ENCODE measurements at places on chromosomes 12 and 14.

GRCh38 chr12:110540048-110540447 lies 37.9 kb downstream of the RAD9B start:
- DNase-seq, result no peak

DNA sequence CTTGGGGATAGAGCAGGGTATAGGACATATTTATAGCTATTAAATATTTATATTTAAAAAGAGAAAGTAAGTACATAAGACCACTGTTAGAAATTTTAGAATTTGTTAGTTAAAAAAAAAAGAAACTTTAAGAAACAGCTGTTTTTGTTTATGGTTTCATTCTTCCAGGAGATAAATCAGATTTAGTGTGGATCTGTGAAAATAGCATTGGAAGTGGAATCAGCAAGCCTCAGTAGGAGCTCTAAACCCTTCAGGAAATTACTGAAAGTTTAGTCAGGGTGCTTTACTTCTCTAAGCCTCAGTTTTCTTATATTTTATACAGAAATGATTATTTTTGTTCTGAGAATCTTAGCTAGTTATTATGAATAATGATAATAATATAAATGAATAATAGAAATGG lies 316.0 kb upstream of the NOVA1 start:
- DNase-seq, result no peak

- no peak for DNase-seq
Observed at GRCh38 chr12:62697893-62698292, 231.3 kb downstream of the MON2 start.

DNA sequence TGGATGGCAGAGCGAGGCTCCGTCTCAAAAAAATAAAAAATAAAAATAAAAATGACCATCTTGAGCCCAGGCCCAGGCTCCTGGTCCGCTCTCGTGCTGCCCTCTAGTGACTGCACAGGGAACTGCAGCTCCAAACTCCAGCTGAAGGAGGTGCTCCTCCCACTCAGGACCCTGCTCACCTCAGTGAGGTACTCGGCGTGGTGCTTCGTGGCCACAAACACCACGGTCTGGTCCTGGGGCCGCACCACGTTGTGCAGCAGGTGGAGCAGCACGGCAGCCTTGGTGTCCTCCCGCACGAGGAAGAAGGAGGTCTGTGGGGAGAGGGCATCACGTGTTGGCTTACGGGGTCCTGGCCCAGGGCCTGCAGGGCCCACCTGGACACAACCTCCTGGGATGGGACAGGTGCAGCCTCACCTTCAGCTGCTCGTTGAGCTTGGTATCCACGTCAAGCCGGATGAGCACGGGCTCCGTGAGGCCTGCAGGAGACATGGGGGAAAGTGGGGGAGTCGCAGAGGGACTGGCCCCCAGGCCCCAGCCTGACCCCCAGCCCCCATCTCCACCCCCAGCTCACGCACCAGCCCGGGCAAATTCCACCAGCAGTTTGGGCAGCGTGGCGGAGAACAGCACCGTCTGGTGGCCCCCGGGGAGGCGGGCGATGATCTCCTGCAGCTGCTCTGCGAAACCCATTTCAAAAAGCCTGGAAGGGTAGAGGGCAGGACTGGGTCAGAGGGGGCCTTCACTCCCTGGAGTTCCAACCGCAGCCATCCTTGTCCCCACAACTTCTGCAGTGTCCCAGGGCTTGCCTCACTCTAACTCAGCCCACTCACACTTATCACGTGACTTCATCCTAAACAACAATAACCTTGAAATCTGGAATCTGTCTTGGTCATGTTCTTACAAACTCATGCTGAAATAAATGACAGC lies 10.6 kb downstream of the DDX54 start:
- peak; percentile 40 for DNase-seq

DNA sequence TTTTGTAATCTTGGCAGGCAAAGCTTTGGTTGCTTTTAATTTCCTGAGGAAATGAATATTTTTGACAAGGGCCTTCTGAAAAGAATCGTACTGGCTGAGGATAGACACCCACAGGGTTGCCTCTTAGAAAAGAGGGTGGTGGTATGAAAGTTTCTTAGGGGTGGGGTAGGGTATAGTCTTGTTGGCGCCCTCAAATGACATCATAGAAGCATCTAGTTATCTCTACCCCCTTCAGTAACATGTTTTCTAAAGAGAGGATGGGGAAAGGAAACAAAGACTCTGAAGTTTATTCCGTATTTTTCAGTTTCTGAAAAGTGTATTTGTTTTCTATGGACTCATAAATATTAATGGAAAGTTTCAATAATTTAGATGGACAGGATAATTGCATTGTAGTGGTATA lies 13.7 kb downstream of the PRKCH start:
- no peak for DNase-seq

GRCh38 chr14:95522556-95522955 lies 6.1 kb upstream of the SYNE3 start:
- DNase-seq, result no peak

DNA sequence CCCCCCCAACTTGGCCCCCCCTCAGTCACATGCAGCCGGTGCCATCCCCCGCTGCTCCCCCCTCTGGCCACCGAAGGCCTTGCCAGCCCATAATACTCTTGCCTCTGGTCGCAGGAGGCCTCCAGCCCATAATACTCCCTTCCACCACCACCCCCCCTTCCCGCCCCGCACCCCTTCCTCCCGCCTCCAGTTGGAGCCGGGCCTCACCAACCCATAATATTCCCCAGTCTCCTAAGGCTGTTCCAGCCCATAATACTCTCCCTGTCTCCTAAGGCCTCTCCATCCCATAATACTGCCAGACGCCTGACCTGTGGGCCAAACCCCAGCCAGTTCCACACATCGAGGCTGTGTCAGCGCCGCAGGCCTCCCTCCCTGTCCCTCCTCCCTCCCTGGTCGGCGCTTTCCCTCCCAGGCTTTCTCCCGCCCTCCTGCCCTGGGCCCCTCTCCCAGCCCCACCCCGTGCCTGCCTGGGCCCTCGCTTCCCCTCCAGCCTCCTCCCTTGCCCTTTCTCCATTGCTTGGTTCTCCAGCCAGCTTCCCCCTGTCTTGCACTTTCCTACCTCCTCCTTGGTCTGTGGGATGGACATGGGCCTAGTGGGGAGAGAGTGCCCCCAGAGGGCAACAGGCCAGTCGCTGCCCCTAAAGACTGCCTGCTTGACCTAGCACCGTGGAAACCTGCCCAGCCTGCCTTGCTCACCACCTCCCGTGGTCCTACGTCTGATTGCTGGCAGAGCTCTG lies 6.8 kb upstream of the CHD4 start:
- no peak for DNase-seq

- no peak for DNase-seq
Observed at GRCh38 chr12:31031951-31032335, 41.7 kb upstream of the DDX11 start.

GRCh38 chr12:100413001-100413400 lies 56.1 kb downstream of the SLC17A8 start:
- DNase-seq, result no peak

GRCh38 chr12:68229956-68230355 lies 4.3 kb upstream of the IL26 start:
- no peak for DNase-seq

- no peak for DNase-seq
Observed at GRCh38 chr12:117370588-117370987, 9.2 kb upstream of the NOS1 start.

DNA sequence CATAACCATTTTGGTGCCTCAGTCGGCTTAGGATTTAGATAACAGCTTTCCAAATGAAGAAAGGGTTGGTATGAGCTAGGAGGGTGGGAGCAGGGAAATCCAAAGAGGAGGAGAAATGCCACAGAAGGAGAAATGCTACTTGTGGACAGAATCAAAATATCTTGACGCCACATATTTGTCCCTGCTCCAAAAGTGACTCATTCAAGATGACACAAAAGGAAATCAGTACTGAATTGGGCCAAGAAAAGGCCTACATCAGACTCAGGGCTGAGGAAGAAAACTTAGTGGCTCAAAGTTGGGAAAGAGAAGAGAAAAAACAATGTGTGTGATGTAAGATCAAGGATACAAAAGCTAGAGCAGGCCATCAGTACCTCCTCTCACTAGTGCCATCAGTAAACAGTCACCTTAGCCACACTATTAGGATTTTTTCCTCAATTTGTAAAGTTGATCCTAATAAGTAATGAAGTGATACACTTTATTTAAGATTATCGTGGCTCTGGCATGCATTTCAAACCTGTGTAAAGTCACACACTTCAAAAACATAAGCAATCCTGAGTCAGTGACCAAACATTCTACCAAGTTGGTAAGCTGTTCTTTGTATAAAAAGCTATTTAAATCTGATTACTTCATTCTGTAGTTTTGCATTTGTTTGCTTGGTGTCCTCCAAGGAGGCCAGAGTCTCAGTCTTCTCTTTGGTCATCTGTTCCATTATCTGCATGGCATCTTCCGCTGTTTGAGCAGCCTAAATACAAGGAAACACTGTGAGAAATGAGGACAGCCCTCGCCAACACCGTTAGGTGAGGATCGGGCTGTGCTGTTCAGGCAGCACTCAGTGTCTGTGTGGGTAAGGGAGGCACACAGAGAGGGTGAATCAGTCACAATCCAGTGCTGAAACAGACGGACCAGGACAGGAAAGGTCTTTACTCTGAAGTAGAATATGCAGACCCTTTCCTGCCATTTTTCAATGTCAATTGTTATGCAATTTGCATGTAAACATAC lies 52.6 kb upstream of the VPS33A start:
- DNase-seq, result no peak

GRCh38 chr12:121713257-121713777 lies 765 bp downstream of the TMEM120B start:
- no peak for DNase-seq

DNA sequence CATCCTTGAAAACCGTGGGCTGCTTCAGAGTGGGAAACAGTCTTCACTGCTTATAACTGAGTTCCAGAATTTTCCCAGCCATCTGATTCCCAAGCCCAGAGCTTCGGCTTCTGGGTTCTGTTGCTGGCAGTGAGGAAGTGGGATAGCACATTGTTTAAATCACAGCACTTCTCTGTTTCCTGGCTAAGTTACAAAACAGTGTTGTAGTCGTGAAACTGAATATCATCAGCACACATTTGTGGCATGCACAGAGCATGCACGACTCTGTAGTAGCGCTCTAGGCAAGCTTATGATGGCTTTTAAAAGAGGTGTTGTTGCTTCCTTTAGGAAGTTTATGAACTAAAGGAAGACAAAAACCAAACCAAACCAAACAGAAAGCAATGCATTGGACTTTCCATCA lies 1005.5 kb downstream of the NRXN3 start:
- DNase-seq, result no peak

DNA sequence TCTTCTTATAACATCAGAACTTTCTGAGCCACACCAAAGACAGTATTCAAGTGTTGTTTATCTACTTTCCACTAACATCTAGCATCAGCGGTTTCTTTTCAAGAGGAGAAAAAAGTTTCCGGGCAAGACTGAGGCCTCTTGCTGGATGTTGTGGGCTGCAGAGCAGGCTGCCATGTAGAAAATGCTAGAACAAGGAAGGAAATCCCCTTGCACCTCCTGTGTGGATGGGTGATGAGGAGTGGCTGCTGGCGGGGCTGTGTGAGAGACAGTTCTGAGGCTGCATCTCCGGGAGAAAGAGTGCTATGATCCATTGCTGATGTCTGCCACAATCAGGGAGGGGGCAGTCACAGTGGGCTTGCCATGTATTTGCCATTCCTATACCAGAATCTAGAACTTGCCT lies 37.8 kb upstream of the PPP1CC start:
- peak; percentile 9 for DNase-seq

DNA sequence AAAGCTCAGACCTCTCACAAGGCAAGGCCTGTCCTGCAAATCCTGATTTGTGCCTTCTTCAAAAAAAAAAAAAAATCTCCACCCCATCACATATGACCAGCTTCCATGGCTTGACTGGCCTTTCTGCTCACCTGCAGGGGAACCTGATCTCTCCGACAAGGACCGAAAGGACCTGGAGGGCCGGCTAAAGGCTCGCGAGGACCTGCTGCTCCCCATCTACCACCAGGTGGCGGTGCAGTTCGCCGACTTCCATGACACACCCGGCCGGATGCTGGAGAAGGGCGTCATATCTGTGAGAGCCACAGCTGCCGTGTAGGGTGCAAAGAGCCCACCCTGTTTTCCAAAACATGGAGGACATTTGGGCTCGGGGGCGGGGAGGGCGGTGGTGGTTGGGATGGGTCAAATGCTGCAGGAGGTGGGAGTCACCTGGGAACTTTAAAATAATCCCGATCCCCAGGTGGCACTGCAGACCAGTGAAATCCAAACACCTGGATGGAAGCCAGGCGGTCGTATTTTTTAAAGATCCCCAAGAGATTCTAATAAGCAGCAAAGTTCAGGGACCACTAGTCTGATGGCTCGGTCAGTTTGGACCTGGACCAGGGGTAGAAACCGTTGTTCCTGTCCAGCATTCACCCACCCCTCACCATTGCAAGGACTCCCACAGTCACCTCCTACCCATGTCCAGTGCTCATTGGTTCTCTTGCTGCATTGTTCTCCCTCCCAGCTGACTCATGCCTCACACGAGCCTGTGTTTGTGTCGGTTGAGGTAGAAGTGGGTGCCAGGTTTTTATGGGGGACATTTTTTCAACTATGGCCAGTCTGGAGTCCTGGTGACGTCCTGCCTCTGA lies 44.8 kb downstream of the FOXN4 start:
- DNase-seq, result no peak

GRCh38 chr12:56630180-56630632 lies at the start of gene BAZ2A:
Gene BAZ2A, minus strand, starts transcription at chr12:56630326. Its CDS starts 12,796 bp downstream, at chr12:56617530.
- peak; percentile 73 for DNase-seq

DNA sequence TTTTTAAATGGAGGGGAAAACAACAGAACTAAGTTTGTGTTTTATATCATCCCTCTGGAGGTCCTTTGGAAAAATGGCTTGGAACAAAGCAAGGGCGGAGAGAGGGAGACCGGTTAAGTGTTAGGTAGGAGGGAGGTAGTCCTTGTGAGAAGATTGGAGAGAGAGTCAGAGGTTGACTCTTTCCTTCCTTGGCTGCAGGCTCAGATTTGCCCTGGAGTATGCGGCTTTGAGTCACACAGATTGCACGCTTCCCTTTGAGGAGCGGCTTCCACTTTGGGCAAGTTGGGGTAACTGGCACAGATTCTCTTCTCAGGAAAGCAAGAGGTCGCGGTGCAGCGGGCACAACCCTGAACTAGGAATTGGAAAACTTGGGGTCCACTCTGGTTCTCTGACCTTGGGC lies 9.9 kb downstream of the SOCS2 start:
- DNase-seq, result no peak

DNA sequence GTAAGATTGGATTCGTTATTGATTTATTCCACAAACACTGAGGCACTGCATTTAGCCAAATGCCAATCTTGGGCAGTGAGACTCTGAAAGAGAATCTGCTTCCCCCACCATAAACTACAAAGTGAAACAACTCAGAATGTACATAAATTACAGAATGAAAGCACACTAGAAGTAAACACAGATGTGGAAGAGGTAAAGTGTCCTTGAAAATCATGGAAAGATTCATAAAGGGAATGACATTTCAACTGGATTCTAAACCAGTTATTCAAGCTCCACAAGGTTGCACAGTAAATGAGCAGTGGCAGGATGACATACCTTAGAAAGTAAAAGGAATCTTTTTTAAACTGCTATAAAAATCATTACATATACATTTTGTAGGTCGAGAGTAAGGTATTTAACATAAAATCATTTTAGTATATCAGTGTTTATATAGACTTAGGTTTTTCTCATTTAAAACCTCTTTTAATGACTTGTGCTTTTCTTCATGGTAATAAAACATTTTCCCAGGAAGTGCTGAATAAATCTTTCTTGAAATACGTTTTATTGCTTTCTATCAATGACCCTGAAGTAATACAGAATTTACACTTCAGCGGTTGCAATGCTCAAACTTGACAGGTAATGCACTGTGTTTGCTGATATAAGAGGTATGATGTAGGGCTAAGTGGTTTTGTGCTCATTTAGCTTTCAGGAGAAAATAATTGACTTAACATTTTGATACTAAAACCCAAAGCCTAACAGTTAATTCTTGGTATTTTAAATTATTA lies 270.6 kb downstream of the NAV3 start:
- DNase-seq, result no peak
